GM12891 (cell line): ENCODE measurements at places on chromosomes 7 and 10.

DNA sequence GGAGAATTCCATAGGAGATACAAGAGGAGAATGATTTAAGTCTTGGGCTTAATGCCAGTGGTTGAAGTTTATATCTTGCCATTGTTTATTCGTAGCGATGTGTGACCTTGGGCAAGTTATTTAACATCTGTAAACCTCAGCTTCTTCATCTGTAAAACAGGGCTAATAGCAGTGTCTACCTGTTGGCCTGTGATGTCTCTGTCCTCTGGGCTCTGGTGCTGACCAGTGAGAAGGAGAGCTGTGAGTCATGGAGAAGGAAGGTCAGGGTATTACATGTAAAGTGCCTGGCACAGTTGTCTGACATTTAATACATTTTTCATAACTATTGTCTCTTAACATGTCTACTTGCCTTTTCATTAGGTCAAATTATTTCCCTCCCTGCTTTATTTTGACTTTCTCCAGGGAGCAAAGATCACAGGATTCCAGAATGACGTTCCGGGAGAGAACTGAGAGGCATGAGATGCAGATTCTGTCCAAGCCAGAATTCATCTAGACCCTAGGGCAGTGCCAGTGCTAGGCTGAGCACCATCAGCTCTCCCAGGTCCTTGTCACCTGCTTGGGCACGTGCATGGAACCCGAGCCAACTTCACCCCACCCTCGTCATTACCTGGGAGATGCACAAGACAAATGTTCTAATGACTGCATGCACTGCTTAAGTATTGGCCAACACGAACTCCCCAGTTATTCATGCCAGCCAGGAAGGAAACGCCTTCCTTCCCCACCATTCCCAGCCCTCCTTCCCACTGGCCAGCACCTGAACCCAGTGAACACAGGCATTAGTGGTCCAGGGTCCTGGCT is 187.9 kb downstream of the DPY19L1 start:
- DNase-seq: no peak

- no peak for DNase-seq
Observed at GRCh38 chr7:69937097-69937496, 338.8 kb downstream of the AUTS2 start.

DNA sequence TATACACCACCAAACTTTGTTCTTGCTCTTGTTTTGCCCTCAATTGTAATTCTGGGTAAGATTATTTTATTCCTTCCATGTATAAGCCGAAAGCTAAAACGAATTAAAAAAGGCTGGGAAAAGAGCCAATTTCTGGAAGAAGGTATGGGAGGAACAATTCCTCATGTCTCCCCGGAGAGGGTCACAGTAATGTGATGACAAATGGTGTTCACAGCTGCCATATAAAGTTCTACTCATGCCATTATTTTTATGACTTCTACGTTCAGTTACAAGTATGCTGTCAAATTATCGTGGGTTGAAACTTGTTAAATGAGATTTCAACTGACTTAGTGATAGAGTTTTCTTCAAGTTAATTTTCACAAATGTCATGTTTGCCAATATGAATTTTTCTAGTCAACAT is 12.5 kb upstream of the CFAP69 start:
- no peak for DNase-seq

DNA sequence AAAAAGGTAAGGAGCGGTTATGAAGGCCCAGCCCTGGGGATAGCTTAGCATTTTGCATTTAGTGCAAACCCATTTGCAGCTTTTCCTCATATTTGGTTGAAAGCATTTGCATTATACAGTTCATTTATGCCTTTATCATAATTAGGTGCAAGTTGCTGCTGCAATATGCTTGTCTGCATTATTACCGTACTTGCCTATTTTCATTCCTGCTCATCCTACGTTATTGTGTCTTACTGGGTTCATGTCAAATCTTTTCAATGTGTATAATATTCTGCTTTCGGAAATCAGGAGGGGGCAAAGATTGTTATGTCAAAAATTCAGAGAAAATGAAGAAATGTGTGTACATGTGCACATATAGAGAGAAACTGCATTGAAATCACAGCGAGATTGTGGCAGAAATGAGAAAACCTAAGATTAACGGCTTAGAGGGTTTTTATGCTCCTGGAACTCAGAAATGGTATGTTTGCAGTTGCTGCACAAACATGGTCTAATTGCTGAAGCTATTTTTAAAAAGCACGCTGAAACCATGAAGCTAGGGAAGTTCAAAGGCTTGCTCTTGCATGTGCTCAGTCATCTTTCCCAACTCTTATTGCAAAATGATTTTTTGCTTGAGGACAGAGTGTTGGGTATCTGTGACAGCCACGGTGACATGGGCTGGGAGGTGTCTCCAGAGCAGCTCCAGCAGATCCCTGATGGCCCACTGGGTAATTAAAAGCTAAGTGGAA is 613.2 kb downstream of the SDK1 start:
- no peak for DNase-seq

DNA sequence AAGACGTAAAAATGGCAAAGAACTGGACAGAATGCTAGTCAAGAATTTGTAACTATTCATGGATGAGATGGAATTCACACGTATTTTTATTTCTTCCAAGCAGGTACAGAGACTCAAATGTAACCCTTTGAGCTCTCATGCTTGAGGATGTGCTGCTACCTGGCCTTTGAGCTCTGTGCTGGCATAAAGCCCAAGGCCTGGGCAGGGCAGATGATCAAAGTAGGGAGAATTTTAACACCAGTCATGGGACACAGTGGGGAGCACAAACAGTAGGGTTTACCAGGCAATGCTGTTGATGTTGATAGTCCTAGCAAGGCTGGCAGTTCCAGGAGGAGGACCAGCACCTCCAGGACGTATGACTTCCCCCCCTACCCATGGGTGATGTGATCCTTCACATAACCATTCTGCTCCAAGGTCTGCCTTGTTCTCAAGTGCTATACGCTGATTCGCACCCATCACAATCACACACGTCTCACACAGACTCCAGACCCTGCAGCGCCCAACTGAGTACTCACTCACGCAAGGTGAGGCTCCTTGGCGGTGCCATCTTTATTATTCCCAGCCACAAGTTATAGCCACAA is 48.6 kb upstream of the DLG5 start:
- no peak for DNase-seq

DNA sequence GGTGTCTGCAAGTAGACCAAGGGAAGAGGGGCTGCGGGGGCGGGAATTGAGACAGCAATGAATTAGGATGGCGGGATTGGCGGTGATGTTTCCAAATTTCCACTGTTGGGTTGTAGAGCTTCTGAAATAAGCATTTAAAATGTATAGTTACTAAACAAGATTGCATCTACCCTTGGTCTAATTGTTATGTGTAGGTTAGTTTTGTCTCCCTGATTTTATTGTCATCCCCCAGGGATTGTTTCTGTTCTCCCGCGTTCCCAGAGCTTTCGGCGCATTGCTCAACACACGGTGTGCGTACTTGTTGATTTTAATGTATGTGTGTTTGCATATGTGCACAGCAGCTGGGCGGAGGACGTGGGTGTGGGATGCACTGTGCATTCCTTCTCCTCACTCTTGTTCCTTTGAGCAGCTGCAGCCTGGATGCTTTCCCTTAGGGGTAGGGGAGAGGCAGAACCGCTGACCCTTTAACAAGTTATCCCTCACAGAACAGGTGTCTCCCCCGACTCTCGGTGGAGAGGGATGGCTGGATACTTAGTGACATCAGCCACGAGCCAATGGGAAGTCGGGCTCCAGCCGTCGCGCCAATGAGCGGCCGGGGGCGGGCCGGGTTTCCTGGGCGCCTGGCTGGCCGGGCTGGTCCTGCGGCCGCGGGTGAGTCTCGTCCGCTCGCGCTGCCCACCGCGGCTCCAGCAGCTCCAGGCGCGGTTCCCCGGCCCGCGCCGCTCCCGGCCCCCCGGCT is at the start of gene TSPAN33:
TSPAN33 (plus strand) TSS at position 613 of the 739 bp plus-strand sequence. CDS start 274 bp downstream, outside the sequence.
- DNase-seq: peak; percentile 82

DNA sequence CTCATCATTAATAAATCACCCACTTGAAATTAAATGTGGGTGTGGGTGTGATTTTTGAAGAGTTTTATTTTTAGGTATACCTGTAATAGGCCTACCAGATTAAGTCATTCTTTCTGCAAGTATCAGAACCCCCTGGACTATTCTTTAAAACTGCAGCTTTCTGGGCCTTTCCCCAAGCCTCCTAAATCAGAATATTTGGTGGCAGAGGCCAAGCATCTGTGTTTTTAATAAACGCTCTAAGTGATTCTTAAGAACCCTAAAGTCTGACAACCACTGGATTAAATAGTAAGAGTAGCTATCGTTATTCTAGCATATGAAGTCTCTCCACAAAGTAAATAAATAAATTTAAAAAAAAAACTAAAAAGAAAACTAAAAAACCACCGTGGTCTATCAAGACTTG is 703.0 kb upstream of the NRP1 start:
- no peak for DNase-seq

DNA sequence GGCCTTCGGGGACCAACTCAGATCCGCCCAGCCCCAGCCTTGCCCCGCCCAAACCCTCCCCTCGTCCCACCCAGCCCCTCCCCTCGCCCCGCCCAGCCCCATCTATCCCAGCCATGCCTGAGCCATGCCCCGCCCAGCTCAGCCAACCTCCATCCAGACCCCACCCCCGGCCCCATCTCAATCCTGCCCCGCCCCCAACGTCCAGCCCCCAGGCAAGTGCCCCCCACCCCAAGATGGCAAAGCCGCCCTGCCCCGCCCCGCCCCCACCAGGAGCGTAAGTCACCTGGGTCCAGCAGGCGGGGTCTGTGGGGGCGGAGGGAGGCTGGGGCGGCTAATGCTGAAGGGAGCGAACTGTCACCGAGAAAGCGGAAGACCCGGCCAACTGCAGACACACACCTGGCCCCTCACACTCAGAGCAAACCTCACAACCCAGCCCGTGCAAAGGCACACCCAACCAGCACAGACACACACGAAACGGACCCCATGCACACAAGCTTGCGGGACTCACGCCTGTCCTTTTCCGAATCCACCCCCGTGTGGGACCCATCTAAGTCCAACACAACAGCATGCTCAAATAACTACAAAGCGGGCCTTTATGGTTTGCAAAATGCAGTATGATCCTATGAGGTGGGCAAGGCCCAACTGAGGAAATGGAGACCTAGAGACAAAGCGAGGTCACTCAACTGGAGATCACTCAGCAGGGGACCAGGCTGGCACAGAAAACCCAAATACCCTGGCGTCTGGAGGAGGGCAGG is 11.5 kb upstream of the OGA start:
- DNase-seq: peak; percentile 92

DNA sequence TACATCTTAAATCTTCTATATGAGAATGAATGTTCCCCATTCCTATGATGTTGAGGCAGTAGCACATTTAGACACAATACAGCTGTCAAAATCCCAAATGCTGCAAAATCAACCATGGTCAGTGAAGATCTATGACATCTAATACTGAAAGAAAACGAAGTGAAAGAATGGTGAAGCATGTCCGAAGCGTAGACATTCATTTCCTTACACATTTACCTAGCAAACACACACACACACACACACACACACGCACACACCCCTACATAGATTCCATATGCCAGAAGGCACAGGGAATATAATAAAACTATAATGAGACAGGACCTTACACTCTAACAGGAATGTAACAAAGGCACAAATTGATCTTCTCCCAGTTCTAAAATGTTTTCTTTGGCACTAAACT is 32.5 kb downstream of the CCDC6 start:
- no peak for DNase-seq
